ENCODE measurements at places on chromosomes 1 and 21.

DNA sequence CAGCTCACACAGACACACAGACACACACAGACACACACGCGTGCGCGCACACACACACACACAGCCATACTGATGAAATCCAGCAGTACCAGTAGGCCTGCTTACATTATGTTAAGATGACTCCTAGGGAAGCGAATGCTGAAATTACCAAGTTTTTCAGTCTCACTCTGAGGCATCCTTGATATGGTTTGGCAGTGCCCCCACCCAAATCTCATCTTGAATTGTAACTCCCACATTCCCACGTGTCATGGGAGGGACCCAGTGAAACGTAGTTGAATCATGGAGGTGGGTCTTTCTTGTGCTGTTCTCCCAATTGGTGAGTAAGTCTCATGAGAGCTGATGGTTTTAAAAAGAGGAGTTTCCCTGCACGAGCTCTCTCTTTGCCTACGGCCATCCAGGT lies 64.1 kb downstream of the TIAM1 start:
- no peak for DNase-seq

DNA sequence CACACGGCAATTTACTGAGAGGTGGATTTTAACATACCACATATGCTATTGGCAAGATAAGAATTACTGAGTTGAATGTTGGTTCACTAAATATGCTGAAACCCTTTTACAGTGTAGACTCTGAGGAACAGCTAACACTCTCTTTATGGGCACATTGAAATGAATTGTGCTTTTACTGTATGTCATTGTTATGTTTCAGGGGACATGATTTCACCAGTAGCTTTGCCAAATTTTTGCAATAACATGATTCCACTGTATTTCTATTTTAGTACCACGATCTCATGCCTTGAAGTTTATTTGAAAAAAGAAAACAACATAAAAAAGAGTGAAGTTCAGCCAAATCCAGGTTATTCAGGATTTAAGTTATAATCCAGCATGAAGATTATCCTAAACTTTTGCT lies 188.5 kb downstream of the HLX start:
- DNase-seq: no peak

DNA sequence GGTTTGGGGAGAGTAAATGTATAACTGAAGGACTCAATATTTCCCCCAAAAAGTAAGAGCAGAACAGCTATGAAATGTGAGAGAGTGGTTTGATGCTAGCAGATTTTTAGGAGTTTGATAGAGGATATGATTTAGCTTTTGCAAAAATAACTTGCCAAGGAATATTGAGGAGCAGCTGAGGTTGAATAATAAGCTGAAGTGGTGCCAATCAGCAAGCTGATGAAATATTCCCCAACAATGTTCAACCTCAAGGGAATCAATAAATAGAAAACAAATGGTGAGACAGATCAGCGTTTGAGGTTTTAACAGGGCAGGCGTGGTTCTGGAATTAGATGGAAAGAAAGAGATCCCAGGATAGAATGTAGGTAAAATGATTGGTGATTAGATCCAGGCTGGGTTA lies 413.4 kb upstream of the ADAMTS5 start:
- DNase-seq: no peak

- DNase-seq: no peak
These were observed 17.5 kb downstream of the FBXO42 start for GRCh38 chr1:16334655-16335340.

- no peak for DNase-seq
These were observed 84.3 kb downstream of the CAPZB start for GRCh38 chr1:19400875-19401534.

GRCh38 chr1:210626341-210626740 lies 297.6 kb downstream of the HHAT start:
- no peak for DNase-seq

DNA sequence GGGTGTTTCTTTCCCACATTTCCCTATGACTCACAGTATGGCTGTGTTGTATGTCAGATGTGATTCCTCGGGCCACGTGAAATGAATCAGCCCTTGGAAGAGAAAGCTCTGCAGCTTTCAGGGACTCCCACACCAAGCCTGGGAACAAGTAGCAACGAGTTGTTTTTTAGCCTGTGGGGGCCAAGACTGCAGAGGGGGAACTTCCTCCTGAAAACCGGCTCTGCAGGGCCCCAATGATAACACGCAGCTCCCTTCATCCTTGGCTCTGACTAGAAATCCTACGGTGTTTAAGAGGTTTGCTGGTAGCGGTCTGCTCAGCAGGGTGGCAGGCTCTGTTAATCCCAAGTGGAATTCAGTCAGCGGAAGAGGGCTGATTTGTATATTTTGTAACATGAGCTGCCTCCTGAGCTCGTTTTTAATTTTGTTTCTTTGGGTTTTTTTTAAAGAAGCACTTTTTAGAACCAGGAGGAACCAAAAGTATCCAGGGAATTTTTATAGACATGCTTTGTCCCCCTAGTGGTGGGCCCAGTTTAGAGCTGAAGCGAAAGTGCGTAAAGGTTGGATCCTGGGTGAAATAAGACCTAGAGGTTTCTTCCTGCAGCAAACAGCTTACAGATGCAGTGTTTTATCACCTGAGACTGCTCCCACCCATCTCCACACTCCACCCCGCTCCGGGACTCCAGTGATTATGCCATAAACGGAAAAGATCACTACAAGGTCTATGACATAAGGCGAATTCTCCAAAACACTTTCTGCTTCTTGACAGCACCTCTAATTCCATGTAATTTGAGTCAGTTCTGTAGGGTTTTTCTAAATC lies 48.8 kb downstream of the LAMC2 start:
- no peak for DNase-seq

GRCh38 chr1:76491737-76492136 lies 375.5 kb upstream of the ST6GALNAC5 start:
- no peak for DNase-seq

- no peak for DNase-seq
These were observed 33.6 kb downstream of the CHML start for GRCh38 chr1:241606544-241606943.

- no peak for DNase-seq
These were observed 83.4 kb upstream of the POU3F1 start for GRCh38 chr1:38129971-38130370.

DNA sequence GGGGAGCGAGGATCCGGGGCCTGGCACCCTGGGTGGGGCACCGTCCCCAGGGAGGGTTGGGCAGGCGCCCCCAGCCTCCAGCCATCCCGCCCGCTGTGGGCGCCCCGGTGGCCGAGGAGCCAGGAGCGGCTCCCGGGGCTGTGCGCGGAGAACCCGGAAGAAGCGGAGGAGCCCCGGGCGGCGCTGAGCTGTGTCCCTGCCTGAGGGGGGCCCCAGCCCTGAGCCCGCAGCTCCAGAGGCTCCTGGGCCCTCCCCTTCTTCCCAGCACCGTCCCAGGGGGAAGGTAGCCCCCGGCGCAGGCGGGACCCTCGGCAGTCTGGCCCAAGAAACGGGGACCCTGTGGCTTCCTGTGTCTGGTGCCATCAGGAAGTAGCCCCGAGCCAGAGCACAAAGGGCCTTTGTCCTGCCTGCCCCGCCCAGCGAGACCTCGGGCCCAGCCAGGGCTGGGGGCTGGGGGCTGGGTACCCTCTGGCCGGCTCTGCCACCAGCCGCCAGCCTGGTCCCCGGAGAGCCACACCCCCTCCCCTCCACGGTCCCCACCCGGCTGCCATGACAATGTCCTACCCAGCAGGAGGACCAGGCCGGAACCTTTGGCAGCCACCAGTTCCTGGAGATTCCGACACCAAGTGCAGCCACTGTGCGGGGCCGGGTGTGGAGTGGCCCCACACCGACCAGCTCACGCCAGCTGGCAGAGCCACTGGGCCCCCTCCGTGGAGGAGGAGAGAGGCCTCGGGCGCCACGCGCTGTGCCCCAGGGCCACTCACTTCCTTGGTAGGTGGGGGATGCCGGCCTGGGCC lies 15.6 kb upstream of the TTLL10 start:
- no peak for DNase-seq

- DNase-seq: no peak
These were observed 7.7 kb upstream of the BCL2L15 start for GRCh38 chr1:113895098-113895497.

GRCh38 chr1:235098547-235098946 lies 30.1 kb downstream of the TOMM20 start:
- DNase-seq: no peak

DNA sequence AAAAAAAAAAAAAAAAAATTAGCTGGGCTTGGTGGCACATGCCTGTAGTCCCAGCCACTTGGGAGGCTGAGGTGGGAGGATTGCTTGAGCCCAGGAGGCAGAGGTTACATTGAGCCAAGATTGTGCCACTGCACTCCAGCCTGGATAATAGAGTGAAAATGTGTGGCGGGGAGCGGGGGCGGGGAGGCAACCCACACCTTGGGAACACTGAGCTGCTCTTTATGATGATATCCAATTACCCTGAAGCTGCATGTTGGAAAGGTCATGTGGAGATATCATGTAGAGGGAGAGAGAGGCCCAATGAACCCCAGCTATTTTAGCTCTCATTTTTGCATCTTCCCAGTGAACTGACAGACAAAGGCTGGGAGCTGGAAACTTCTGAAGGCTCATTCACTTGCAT lies 48.3 kb upstream of the ZNF648 start:
- DNase-seq: no peak

GRCh38 chr1:221022331-221022730 lies 143.1 kb downstream of the HLX start:
- no peak for DNase-seq

DNA sequence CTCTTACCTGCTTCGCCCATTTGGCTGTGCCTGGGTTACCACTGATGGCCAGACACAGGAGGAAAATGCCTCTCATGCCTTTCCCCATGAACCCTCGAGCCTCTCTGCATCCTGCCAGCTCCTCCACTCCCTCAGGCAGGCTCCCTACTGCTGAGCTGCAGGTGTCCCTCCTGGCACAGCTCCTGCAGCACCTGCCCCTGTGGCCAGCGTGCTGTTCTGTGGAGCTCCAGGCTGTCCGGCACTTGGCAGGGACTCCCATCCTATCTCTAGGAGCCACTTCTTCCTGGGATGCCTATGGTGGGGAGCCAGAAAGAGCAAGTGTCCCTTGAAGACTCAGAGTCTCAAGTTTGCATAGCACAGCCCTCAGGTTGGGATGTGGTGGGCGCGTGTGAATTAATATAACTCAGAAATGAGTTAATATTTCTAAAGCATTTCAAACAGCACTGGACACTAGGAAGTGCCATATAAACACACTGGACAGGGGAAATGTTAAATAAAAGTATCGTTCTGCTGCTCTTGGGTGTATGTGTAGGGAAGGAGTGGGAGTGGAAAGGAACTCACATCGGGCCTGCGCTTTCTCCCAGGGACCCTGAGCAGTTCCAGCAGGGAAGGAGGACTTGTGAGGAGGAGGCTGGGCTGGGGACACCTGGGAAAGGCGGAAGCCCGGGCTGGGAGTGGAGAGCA lies 2.7 kb downstream of the LRRC71 start:
- no peak for DNase-seq
